Thoracic aorta (tissue), 2 donors: ENCODE measurements at places on chromosomes 12 and 14.

GRCh38 chr12:120259418-120260202 lies 5.9 kb downstream of the PXN start:
- DNase-seq, result no peak

- no peak for DNase-seq
These were observed 204.2 kb upstream of the CDKN3 start for GRCh38 chr14:54192610-54193009.

DNA sequence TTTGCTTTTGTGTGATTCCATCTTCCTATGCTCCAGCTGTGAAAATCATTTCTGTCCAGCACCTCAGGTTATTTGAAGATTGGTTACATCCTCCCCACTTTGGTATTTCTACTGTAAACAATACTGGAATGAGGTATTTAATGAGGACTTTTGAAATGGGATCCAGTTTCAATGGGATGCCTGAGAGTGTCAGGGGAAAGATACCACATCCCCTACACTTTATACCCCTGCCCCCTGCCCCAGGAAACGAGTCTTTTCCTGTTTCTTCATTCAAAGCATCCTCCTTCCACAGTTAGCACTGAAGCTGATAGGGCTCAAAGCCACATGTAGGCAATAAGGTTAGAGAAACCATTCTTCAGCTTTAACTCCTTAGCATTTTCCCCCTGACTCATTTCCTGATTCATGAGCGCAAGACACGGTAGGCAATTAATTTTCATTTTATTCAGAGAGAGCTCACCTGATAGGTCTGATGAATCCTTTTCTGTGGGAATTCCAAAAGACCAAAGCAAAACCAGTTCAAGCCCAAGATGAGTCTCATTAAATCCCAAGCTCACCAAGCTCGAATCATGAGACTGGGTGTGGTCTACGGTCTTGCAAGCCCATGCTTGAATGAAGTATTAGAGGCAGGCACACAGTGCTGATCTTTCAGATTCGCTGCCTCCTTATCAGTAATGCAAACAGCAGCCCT lies 143.6 kb upstream of the CRY1 start:
- no peak for DNase-seq

DNA sequence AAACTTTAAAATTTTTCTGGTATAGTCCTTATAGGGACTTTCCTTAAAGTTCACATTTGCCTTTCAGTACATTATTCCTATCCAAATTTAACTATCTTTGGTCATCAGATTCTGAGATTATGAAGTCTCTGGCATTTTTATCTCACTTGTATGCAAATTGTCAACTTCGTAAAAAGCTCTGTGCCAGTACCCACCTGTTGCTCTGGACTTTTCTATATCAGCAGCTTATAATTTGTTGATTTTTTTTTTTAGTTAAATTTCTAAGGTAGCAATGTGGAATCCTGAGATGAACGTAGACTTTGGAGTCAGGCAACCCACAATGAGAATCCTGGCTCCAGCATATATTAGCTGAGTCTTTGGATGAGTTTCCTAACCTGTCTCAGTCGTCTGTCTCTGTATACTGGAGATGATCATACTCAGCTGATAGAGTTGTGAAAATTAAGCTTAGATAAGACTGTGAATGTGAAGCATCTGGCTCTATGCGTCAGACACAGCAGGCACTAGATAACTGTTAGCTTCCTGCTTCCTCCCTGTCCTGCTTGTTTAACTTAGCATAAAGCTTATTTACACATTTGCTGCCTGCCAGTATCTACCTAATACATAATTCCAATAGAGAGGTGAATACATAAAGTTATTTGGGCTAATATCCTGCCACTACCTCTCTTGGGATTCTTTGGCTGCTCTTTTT lies 59.8 kb downstream of the MARK3 start:
- DNase-seq, result no peak

DNA sequence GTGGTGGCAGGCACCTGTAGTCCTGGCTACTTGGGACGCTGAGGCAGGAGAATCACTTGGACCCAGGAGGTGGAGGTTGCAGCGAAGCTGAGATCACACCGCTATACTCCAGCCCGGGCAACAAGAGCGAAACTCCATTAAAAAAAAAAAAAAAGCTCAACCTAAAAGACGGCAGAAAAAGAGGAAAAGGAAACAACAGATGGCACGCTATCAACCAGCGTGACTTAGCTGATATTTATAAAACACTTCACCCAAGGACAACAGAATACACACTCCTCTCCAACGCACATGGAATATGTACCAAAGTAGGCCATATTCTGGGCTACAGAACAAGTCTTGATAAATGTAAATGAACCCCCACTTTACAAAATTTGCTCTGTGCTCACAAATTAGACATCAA lies 34.0 kb upstream of the CLMN start:
- no peak for DNase-seq

DNA sequence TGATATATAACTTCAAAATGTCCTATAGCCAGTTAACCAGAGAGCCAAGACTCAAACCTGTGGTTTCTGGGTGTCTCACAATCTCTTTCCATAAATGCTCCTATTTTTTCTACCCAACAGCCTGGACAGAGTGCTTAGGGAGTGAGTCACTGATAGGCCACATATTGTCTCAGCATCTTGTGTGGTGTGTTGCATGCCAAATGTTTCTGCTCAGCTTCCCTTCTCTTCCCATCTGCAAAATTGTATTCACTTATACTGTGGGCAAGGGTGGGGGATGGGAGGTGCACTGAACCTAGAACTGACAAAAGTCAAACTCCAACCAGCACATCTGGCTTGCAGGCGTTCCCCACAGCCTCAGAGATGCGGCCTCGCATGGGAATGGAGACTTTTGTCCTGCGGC lies 123.3 kb downstream of the KCNA5 start:
- DNase-seq, result no peak

DNA sequence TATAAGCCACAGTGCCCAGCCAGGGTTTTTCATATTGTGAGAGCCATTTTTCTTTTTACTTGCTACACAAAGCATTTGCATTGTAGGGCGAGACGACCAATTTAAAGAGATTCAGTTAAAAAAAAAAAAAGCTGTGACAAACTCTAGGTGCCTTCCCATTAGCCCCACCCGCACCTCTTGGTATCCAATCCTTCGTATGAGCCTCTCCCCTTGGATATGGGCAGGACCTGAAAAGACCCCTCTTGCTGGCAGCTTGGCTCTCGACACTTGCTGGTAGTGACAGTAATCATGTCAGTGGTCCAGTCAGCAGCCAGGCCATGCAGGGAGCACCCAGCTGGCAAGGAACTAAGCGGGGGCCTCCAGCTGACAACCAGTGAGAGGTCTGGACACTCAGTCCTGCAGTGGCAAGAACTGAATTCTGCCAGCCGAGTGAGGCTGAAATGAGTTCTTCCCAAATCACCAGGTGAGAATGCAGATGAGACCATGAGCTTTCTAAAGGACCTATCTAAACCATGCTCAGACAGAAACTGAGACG lies 46.5 kb downstream of the SINHCAF start:
- no peak for DNase-seq

GRCh38 chr12:56537546-56537945 lies 15.9 kb downstream of the RBMS2 start:
- no peak for DNase-seq

- DNase-seq, result no peak
These were observed 186.6 kb upstream of the PLEKHG7 start for GRCh38 chr12:92516277-92516600.

- peak; percentile 94 for DNase-seq
These were observed 5.1 kb downstream of the GPR84 start for GRCh38 chr12:54358945-54359761.

- DNase-seq, result no peak
These were observed 44.1 kb downstream of the PITPNM2 start for GRCh38 chr12:123106640-123107359.

GRCh38 chr12:62292761-62293344 lies 32.6 kb downstream of the USP15 start:
- DNase-seq, result no peak

- DNase-seq, result no peak
These were observed 29.3 kb downstream of the AMN start for GRCh38 chr14:102951799-102952198.

DNA sequence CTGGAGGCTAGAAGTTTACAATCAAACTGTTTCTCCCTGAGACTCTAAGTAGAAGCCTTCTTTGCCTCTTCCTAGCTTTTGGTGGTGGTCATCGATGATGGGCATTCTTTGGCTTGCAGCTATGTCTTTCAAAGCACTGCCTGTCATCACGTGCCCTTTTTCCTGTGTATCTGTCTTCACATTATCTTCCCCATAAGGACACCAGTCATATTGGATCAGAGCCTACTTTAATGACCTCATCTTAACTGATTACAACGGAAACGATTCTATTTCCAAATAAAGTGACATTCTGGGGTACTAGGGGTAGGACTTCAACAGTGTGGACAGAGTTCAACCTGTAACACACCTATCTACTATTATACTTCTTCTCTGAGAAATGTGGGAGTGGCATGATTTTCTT lies 31.1 kb upstream of the IFNG-AS1 start:
- no peak for DNase-seq

GRCh38 chr12:34388636-34389377 lies 366.5 kb downstream of the ALG10 start:
- DNase-seq, result no peak

GRCh38 chr14:67928375-67928774 lies 108.8 kb downstream of the RAD51B start:
- DNase-seq, result no peak

- no peak for DNase-seq
These were observed 14.4 kb downstream of the CHFR start for GRCh38 chr12:132872975-132873421.

- no peak for DNase-seq
These were observed 48.9 kb upstream of the AMN start for GRCh38 chr14:102873546-102874061.

DNA sequence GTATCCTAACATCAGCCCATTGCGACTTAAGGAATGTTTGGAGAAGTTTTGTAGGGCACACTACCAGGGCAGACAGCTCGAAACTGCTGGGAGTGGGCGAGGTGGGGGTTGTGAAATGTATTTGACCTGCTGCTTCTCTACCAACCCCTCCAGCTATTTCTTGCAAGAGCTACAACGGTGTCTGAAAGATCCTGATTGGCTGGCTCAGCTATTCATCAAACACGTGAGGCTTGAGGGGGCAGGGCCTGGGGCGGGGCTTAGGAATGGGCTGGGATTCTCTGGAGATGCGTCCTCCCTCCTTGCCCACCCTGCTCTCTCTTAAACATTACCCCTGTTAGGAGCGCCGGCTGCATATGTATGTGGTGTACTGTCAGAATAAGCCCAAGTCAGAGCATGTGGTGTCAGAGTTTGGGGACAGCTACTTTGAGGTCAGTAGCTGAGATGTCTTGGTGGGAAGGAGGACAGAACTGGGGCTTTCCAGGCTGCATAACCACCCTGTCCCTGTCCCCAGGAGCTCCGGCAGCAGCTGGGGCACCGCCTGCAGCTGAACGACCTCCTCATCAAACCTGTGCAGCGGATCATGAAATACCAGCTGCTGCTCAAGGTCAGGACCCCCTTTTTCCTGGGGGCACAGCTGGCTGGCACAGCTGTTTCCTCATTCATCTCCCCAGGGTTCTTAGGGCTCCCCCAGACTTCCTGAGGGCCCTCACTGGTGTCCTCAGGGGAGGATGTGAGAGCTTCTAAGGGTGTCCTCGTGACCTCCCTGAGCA lies 3.1 kb downstream of the ARHGEF25 start:
- no peak for DNase-seq

- DNase-seq, result no peak
These were observed 35.3 kb downstream of the SLC2A14 start for GRCh38 chr12:7837366-7837765.

DNA sequence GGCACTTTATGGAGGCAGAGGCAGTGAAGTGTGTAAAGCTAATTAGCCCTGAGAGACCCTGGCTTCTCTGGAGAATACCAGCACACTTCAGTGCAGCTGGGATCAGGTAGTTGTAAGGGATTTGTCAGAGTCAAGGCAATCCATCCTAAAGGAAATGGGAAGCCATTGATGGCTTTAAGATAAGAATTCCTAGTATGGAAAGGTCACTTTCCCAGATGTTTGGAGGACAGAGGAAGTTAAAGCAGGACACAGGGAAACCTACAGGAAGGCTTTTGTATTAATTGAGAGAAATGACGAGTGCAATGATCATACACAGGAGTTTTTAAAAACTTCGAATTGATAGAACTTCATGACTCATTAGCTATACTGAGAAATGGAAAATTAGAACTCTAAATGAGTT lies 254.4 kb downstream of the SLC16A7 start:
- no peak for DNase-seq

DNA sequence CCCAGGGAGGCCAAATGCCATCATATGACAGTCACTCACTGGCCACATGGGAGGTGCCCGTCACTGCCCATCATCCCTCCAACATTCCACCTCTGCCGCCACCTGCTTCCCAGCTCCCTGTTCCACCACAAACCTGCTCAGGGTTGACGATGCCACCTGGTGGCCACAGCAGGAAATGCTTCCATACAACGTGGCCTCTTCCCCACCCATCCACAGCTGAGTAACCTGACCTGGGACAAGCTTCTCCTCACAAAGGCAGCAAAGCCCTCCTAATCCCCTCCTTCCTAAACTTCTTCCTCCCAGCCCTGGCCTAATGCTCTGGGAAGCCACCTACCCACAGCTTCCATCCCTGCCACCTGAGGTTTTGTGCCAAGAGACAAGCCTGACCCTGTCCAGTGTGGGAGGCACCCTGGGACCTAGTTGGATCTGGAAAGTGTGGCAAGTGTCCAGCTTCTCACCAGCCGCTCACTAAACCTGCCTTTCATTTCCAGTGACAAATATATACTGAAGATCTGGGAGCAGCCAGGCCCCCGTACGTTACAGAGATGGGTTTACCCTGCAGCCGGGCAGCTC lies 4.3 kb downstream of the DEGS2 start:
- no peak for DNase-seq

DNA sequence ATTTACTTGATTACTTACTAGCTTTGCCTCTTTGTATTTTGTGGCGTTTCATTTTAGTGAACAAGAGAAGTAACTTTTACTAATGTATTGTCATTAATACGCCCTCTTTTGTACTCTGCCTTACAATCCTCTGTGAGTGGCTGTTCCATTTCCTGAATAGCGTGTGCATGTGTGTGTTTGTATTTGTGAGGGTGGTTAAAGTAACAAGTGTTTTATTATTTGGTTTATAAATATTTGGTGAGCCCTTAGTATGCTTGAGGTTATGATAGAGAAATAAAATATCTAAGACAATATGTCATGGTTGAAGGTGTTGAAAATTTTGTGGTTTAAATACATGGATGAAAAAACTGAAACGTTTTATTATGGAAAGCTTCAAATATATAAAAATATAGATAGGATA lies 71.7 kb upstream of the REP15 start:
- no peak for DNase-seq
